ENCODE measurements at places on chromosomes 4 and X.
A peak's percentile ranks its signal among the peaks of the same experiment; 100 is the strongest.

GRCh38 chr4:137572647-137573046 is 40.4 kb upstream of the PCDH18 start:
- DNase-seq: no peak

DNA sequence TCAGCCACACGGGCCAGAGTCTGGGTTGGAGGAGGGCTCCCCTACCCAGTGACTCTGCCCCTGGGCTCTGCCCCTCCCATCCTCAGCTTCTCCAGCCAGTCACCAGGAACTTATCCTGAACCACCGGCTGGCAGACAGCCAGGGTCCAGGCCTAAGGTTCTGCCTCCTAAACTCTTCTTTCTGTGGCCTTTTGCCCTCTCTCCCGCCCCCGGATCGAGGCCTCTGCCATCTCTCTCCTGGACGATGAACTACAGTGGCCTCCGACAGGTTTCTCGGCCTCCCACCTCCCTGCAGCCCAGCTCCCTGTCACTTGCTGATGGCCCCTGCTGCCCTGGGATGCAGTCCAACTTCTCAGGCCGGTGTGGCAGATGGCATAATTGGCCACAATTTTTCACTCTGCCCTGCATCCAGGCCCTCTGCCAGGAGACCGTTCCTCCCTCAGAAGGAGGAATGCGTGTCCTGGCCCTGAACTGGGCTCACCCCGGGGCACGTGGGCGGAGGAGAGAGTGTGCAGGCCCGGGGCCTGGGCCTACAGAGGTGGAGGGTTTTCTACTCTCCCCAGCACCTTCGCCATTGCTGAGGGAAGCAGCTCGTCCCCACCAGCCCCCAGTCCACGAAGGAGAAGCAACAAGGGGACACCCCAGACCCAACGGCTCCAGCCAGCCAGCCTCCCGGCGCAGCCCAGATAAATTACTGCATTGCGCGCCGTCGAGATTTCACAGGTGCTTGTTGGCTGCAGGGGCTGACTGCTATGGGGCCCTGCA is 81.9 kb upstream of the LRPAP1 start:
- DNase-seq: peak; percentile 36

DNA sequence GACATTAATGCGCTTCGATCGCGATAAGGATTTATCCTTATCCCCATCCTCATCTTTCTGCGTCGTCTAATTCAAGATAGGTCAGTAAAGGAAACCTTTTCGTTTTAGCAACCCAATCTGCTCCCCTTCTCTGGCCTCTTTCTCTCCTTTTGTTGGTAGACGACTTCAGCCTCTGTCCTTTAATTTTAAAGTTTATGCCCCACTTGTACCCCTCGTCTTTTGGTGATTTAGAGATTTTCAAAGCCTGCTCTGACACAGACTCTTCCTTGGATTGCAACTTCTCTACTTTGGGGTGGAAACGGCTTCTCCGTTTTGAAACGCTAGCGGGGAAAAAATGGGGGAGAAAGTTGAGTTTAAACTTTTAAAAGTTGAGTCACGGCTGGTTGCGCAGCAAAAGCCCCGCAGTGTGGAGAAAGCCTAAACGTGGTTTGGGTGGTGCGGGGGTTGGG is 528 bp upstream of the FGF2 start:
- DNase-seq: peak; percentile 42

DNA sequence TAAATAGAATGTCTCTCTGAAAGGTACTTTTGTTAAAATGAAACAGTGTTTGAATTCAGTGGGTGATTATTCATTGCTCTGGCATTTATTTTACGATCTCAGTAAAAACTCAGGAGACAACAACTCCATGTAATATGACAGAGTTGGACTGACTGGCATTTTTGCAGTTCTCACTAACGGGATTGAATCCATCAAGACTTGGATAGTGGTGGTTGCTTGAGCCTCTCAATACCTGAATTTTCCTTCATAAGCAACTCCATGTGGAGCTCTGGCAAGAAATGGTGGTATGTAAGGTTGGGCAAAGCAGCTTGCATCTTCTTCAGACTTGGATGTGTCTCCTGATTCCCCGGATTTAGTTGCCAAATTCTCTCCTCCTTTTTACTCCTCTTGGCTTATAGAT is 72.7 kb downstream of the FRMPD4 start:
- DNase-seq: no peak

DNA sequence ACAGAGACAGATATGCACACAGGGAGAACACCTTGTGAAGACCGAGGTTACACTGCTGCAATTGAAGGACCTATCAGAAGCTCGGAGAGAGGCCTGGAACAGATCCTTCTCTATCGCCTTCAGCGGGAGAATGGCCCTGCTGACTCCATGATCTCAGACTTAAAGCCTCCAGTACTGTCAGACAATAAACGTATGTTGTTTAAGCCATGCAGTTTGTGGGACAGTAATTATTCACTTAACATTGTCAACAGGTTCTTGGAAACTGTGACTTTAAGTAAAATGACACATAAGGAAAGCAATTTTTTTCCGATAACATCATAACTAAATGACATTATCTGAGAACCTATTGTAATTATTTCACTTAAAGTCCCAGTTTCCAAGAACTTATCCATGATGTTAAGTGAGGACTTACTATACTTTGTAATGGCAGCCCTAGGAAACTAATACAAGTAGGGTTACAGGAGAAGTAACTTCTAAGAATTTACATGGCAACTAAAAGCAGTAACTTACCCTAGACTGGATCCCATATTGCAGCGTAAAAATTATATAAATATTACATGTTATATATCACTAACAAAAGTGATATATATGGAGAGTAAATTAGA is 180.8 kb upstream of the MAB21L2 start:
- no peak for DNase-seq

DNA sequence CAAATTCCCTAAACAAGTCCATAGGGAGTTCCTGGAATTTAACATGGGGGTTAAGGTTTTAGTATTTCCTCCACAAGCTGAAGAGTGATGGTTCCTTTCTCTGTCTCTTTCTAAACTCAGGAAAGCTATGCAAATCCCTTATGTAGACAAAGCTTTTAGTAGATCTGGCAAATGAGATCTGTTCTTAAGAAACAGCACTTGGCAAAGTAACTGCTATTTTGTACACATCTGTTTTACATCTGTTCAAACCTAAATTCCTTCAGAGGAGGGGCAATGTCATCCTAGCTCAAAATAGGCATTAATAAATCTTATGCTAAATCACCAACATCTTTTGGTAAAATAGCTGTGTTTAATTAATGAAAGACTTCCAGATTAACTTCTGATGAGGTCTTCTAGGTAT is 137.8 kb upstream of the TBC1D9 start:
- DNase-seq: no peak

DNA sequence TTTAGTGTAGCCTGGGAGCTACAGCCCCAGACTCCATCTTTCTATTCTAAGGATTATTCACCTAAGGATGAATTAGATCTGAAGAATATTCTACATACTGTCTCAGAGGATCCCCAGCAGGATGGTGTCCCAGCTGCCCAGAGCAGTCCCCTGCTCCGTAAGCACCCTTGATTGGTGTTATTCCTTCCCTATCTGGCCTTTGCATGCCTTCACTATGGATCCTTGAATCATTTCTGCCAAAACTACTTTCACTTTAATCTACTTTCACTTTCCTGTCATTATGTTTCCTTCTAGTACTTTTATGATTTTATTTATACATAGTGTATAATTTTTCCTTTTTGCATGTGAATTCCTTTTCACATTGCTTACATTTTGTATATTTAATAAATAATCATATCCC is 39.2 kb downstream of the ARHGAP24 start:
- no peak for DNase-seq

DNA sequence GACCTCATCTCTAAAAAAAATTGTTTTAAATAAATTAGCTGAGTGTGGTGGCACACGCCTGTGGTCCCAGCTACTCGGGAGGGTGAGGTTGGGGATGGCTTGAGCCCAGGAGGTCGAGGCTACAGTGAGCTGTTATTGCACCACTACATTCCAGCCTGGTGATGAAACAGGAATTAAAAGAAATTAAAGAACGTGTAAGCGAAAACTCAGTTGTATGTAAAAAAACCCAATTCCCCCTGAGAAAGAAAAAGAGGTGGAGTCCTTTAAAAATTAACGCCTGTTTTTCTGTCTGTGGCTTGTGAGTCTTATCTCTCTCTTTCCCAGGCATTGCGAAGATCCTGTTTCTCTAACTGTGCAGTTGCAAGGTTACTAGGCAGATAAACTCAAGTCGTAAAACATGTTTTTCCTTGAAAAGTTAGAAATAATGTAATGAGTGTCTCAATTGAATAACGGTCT is 22.1 kb downstream of the EPGN start:
- no peak for DNase-seq

All from SJSA1 (cell line).